Naive thymus-derived CD8-positive, alpha-beta T cell (primary cell): ENCODE measurements at places on chromosomes 12 and 14. TPM values are rescaled to one million over a fixed set of nuclear protein-coding genes. Genes with fewer than 3 reads are reported as not detected.
A peak's percentile ranks its signal among the peaks of the same experiment; 100 is the strongest.

DNA sequence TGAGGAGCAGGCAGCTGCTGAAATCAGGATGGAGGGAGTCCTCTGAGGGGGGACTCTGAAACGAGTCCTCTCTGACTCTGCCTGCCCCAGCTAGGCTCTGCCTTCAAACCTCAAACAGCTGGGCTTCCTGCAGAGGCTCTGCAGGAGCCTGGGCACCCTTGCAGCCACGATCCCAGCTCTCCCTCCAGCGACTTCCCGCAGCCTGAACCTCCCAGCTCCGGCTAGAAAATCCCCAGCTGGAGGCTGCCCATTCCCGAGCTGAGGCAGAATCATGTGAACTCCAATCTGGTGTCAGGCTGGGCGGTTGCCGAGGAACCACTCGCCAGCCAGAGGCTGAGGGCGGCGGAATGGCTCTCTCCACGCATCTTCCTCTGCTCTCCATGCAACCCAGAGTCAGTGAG lies at the start of gene GPR68:
TSS of gene GPR68 (minus strand) at position 204 of the 401 bp plus-strand sequence. CDS start 9,654 bp downstream, outside the sequence.
- DNase-seq: no peak

The PPP2R5C gene
- 237 TPM for polyA plus RNA-seq

The DEGS2 gene
- polyA plus RNA-seq: 0.39 TPM

The TNFAIP2 gene
- polyA plus RNA-seq: not detected

The GLI1 gene
- not detected for polyA plus RNA-seq

DNA sequence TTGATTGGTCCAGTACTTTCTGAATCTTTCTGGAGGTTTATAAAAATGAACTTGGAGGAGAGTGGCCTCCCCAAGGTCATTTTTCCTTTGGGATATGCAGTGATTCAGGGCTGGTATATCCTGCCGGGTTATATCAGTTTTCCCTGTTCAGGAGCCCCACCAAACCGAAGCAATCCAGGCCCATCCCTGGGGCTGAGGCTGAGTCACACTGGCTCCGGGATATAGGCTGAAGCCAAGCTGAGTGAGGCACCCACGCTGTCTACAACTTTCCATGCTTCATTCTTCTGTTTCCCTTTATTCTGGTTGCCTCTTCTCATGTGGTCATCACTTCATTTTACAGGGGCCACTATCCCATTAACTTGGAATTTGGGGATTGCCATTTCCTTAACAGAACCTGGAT lies 3.4 kb downstream of the SSPN start:
- no peak for DNase-seq

- DNase-seq: peak; percentile 24
Measured at GRCh38 chr12:46387670-46388069, 15.1 kb upstream of the SLC38A2 start.

The PMEL gene
- not detected for polyA plus RNA-seq

DNA sequence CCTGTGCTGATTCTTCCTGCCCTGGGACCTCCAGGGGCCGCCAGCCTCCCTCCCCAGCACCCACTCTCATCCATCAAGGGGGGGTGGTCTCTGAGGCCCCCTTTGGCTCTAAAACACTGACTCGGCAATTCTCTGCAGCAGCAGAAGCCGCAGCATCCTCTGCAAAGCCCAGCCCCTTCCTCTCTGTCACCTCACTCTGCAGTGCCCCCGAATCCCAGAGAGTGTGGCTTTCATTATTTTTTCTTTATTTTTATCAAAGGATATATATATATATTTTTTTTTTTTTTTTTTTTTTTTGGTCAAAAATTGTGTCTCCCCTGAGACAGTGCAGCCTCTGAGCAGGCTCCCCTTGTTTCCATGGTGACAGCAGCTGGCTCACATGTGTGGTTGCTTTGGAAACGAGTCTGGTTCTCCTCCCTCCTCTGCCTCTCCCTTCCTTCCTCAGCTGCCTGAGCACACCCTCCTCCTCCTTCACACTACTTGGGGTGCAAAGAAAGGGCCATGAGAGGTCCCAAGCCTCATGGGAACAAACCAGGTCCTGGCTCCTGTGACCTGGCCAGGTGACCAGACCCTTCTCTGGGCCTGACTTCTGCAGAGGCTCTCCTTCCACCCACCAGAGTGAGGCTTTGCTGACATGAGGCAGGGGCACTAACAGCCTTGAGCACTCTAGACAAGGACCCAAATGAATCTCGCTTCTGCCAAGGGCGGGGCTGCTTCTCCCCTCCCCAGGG lies 100.5 kb downstream of the LRRC74A start:
- peak; percentile 75 for DNase-seq

GRCh38 chr14:82805892-82806825 lies 1272.5 kb upstream of the SEL1L start:
- no peak for DNase-seq

- no peak for DNase-seq
Measured at GRCh38 chr14:69317780-69318179, 57.8 kb downstream of the GALNT16 start.

DNA sequence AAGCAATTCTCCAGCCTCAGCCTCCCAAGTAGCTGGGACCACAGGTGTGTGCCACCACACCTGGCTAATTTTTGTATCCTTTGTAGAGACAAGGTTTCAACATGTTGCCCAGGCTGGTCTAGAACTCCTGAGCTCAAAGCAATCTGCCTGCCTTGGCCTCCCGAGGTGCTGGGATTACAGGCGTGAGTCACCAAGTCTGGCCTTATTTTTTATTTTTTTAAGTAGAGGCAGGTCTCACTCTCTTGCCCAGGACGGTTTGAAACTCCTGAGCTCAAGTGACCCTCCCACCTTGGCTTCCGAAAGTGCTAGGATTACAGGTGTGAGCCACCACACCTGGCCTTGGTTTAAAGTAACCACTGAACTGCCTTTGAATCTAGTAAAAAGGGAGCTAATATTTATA lies 56.8 kb downstream of the SPPL3 start:
- no peak for DNase-seq

DNA sequence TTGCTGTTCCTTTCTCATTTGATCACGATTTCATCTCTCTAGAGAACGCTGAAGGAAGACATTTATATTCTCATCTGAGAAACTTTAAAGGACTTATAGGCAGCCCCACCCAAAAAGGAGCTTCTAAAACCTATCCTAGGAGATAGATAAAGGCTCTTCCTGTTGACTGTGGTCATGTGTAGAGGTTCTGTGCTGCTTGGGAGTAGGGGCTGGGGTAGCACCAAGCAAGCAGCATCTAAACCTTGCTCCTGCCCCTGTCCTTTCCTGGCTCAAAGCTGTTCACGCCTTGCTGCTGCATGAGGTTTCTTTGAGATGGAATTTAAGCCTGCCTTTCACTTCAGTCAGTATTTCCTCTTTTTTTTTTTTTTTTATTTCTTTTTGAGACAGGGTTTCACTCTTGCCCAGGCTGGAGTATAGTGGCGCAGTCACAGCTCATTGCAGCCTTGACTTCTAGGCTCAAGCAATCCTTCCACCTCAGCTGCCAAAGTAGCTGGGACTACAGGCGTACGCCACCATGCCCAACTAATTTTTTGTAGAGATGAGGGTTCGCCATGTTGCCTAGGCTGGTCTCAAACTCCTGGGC lies 41.4 kb downstream of the RAB35 start:
- no peak for DNase-seq

- DNase-seq: peak; percentile 51
Measured at GRCh38 chr12:47397664-47398281, 308.1 kb downstream of the RPAP3 start.

DNA sequence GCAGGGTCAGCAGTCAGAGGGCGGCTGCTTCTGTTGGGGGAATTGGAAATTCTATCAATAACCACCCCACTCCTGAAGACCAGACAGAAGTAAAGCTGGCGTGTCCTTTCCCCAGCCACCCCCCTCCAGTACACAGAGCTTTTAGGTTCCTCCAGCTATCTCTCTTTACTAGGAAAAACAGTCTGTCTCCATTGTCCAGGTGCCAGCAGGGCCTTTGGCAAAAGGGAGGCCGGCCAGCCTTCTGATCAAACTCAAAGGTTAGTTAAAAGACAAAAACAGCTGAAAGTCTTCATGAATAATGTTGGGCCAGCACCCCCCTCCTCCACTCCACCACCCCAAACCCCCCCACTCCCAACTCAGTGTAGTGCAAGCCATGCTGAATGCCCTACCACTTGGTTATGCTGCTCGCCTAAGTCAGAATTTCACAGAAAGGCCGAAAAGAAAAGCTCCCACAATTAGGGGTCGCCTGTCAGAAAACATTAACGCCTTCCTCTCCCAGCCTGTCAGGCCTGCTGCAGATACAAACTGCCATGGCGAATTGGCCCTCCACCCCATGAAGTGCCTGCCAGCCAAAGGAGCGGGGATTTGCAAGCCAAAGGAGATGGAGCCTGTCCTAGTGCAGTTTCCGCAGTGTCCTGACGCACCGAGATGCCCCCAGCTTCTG lies 8.9 kb downstream of the ASCL1 start:
- no peak for DNase-seq

DNA sequence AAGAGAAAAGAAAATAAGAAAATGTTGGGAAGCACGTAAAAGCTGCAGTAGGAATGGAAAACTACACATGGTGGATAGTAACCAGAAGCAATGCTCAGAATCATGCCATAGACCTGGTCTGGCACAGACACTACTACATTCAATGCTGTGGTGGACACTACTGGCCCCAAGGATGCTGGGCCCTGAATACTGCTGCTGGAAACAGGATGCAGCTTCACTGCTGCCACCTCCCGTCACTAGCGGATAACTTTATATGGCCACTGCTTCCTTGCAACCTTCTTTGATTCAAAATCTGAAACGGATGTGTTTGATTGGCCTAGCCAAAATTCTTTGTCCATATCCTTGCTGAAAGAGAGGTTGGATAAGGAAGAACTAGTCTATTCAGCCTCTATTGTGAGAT lies 30.7 kb downstream of the ADCY6 start:
- no peak for DNase-seq

The FAM181A gene
- not detected for polyA plus RNA-seq

DNA sequence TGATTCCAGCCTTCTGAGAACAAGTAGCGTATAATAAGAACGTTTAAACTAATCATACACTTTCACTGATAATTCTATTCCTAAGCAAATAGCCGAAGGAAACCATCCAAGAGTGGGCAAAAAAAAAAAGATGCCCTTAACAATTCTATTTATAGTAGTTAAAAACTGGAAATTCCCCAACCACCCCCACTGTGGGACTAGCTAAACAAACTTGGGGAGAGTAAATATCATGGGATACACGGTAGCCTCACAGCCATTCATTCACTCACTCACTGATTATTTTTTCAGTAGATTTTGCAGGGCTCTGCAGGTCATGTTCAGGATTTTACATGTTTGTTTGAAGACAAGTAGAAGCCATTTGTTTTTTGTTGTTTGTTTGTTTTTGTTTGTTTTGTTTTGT lies 197.0 kb downstream of the ETV6 start:
- no peak for DNase-seq

- no peak for DNase-seq
Measured at GRCh38 chr14:38339696-38340095, 83.8 kb upstream of the CLEC14A start.

- DNase-seq: peak; percentile 55
Measured at GRCh38 chr14:21039585-21040369, 2.4 kb upstream of the RNASE7 start.

- DNase-seq: no peak
Measured at GRCh38 chr14:65565948-65566347, 153.4 kb downstream of the FUT8 start.

DNA sequence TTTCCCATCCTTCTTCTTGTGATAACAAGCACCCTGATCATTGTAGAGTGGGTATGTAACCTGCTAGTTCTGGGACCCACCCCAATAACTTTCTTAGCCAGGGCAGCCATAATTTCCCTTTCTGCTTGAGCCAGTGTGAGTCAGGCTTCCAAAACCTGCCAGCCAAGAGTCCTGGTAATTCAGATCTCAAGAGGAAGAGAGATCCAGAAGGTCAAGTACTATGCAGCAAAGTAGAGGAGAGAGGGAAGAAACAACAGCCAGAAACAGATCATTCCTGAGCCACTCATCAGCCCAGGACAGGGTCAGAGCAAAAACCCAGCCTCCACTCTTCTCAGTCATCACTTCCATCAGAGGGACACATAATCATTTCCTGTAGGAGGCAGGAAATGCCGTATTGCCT lies 182.0 kb downstream of the DICER1 start:
- DNase-seq: no peak

DNA sequence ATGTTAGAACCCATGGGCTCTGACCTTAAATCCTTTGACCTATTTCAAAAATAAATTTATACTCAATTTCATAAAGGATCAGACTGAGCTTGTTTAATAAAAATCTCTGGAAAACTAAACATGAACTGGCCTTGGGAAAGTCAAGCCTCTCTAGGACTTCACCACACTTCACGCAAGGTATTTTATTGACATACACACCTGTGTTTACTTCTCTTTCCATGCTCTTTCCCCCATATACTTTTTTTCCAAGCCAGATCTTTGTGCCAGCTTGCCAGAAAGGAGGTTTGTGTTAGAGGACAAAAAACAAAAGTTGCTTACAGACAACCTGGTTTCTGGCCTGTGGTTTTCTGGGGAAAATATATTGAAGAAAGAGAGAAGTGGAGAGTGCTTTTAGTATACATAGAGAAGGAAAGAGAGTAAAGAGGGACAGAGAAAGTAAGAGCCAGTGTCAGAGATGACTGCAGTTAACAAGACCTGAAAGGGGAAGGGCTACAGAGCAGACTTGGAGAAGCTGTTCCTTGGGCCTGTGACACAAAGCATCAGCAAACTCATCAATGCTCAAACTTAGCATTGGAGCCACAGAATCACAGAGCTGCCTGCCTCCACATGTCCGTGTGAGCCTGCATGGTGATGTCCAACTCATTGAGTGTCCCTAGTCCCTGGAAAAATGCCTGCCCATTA lies 77.3 kb upstream of the TMTC2 start:
- no peak for DNase-seq

The ADAM21 gene
- 0.25 TPM for polyA plus RNA-seq

The MRPL42 gene
- 64.2 TPM for polyA plus RNA-seq

DNA sequence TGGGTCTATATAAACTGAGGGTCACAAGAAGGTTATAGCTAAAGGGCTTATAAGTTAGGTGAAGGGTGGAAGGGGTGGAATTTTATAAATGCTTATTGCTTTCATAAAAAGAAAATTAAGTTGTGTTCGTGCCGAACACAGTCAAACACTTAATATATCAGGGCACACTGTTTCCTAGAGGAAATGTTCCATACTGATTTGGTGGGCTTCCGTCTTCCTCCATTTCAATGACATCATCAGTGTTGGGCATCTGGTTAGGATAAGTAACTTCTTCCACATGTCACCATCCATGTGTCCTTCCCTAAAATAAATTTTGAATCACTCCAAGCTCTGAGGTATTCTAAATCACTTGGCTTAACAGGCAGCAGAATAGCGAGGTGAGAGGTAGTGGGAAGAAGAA lies 466.4 kb downstream of the MED13L start:
- DNase-seq: no peak

DNA sequence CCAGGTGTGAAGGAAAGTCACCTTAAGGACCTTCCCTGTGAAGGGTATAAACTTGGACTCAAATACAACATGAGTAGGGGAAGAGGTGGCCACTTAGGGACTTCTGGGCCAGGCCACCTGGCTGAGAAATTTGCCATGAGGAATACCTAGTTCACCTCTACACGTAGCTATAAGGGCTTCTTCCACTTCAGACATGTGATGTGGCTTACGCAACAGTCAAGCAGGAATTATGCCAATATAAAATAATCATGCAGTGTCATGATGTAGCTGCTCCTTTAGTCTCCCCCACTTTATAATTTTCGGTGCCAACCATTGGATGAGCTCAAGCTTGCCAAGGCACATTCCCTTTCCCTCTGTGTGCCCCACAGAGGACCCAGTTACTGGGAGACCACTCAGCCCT lies 166.6 kb upstream of the BCL2L14 start:
- DNase-seq: no peak

- no peak for DNase-seq
Measured at GRCh38 chr12:108419949-108420348, 80.8 kb upstream of the CMKLR1 start.

The TNFRSF1A gene
- polyA plus RNA-seq: 19.5 TPM

The CLEC2A gene
- not detected for polyA plus RNA-seq

- DNase-seq: no peak
Measured at GRCh38 chr12:51320695-51321320, 3.2 kb downstream of the BIN2 start.
